H9 (cell line): ENCODE measurements at places on chromosomes 4 and X.

DNA sequence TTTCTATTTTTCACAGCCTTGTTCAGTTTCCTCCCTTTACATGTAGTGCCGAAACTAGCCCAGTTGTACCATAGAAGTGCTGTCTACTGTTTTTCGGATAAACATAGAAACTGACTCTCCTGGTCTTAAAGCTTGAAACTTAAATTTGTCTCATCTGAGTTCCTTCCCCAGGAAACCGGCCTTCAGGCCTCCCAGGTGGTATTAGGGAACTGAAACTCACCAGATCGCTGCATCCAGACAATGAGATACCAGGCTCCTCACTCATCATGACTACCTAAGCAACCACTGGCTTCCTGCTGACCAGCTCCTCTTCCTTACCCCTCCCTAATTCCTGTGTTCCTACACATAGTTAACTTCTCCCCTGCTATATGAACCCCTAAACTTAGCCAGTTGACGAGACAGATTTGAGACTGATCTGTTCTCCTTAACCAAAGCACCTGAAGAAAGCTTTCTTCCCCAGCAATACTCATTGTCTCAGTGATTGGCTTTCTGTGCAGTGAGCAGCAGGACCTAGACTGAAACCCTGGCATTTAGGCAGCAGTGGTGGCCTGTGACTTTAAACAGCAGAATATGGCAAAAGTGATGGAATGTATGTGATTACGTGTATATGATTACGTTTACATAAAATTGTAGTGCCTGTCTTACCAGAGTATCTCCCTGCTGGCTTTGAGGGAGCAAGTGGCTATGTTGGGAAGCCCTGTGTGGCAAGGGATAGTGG, 959.1 kb upstream of the LCORL start:
- no peak for DNase-seq

DNA sequence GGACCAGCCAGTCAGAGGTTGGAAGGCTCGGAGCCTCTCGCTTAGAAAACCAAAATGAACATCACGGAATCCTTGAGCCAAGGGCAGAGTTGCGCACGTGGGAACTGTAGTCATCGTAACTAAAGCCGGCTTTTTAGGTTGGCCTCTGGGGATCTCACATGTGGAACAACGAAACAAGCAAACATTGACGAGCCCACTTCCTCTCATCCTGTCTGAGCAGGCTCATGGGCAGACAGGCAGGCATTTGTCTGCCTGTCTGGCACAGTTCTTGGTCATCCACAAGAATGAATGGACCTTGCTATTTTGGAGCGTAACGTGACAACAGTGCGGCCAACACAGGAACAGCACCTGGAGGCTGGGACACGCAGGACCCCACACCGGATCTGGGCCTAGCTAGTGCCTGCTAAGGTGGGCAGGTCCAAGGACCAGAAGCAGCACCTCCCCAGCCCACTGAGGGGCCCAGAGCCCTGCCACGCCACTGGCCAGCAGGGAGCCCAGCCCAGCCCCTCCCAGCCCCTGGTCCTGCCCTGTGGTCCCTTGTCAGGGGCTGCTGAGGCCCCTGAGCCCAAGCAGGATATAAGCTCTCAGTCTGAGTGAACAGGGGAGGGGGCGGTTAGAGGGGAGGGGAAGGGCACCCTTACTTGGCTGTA, 9.2 kb upstream of the TREX2 start:
- no peak for DNase-seq

GRCh38 chrX:153902385-153902784, 2.1 kb upstream of the AVPR2 start:
- DNase-seq: no peak

DNA sequence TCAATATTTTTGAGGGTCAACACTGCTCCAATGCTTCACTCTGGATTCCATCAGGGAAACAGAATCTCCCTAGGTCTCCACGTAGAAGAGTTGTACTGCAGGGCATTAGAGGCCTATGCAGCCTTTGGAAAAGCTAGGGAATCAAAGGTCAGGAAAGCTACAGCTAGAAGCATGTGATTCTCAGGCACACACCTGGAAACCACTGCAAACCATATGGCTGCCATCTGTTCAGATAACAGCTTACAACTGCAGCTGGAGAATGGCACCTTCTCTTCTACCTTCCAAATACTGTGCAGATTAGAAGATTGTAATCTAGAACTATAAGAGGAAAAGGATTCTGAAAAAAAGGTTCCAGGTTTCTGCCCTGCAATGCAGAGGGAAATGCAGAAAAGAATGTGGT, 60.6 kb downstream of the BTC start:
- no peak for DNase-seq
